ENCODE measurements at places on chromosomes 1 and 21. TPM values are rescaled to one million over a fixed set of nuclear protein-coding genes. Genes with fewer than 3 reads are reported as not detected.

DNA sequence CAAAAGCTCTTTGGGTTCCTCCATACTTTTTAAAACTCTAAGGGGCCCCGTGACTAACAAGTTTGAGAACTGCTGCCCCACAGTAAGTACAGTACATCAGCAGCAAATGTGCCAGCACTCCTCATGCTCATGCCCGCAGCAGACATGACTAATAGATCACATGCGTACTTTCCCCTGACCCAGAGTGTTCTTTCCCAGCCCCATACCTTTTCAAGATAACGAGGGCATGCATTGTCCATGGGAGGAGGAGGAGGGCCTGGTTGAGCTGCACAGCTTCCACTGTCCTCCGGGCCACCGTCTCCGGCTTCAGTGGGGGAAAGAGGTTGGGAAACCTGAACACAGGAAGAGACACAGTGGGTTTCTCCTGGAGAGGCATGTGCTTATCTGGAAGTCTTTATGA is 45.5 kb downstream of the DHRS3 start:
- DNase-seq, result no peak

DNA sequence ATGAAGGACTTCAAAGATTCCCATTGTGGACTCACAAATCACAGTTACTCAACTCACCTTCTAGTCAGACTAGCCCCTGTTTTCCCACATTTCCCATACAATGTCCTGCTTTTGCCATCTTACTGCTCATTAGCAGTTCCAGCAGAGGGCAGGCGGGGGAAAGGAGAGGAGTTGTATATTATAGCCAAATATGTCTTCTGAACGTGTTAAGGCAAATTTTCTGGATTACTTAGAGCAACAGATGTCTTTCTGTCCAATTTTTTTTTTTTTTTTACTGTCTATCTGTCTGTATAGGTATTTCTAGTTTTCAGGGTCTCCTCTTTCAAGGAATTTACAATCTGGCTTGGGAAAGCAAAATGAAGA is 29.9 kb upstream of the DDAH1 start:
- no peak for DNase-seq

GRCh38 chr1:11838349-11839272 is 9.0 kb downstream of the NPPA start:
- DNase-seq, result peak; percentile 41

DNA sequence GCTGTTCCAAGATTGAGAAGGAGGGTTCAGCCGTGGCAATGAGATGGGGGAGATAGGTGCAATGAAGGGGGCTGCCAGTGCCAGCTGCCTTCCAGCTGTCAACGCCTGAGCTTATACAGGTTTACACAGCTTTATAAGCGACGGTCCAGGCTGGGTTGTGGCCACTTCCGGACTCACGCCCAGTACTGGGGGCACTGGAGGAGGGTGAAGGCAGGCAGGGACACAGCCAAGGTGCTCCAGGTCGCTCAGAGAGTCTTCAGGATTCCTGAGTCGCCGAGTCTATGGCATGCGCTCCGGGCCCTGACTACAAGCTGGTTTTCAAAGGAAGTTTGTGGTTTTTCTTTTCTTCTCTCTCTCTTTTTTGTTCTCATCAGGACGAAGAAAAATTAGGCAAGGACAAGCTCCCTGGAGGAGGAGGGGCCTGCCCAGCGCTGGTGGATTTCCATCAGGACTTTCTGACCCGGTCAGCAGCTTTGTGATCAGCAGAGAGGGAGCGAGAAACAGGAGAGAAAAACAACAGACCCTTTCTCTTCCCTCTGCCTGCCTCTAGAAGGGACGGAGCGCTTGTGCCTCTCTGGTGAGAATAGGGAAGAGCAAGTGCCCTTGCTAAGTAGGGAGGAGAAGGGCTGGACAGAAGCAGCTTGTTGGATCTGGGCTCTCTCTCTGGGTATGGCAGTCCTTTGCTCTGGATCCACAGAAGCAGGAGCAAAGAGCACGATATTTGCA is at the start of gene MINDY1:
Gene MINDY1 (minus strand): TSS at position 576 of the 726 bp plus-strand sequence. CDS start 4,285 bp downstream, outside the sequence.
- DNase-seq, result peak; percentile 77

GPR52 gene
- polyA plus RNA-seq, result not detected

DNA sequence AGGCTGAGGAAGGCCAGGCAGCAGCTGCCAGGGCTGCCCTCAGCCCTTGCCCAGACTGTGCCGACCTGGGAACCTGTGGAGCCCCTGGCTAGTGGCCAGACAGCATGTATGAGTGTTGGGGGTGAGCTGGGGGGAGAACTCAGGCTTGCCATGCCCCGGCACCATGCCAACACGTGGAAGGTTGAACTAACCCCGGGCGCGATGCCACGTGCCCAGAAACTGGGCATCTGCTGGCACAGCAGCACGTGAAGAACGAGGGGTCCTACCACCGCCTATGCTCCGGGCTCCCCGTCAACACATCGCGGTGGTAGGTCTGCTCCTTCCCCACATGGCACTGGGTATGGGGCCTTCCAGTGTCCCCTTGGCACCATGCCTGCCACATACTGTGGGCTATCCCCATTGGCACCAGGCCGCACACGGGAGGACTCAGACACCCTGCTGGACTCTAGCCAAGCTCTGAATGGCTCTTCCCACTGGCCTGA is 68.7 kb downstream of the CASZ1 start:
- DNase-seq, result no peak

SEC16B gene
- polyA plus RNA-seq, result 5.4 TPM

PGLYRP3 gene
- not detected for polyA plus RNA-seq

GRCh38 chr1:5423109-5423508 is 569.1 kb downstream of the NPHP4 start:
- no peak for DNase-seq

CYP4B1 gene
- 1.6 TPM for polyA plus RNA-seq

PGLYRP4 gene
- not detected for polyA plus RNA-seq

DNA sequence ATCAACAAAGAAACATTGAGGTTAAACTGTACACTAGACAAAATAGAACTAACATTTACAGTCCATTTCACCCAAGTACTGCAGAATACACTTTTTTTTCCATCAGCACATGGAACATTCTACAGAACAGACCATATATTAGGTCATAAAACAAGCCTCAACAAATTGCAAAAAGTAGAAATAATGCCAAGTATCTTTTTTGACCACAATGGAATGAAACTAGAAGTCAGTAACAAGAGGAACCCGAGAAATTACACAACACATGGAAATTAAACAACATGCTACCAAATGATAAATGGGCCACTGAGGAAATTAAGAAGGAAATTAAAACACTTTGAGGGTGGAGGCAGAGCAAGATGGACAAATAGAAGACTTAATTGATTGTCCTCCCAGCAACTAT is 8.4 kb upstream of the C1orf185 start:
- DNase-seq, result no peak

MAP3K21 gene
- 31.5 TPM for polyA plus RNA-seq

GRCh38 chr1:27117733-27118439 is 37.0 kb downstream of the SLC9A1 start:
- no peak for DNase-seq
